ENCODE measurements at places on chromosomes 7 and 10.

DNA sequence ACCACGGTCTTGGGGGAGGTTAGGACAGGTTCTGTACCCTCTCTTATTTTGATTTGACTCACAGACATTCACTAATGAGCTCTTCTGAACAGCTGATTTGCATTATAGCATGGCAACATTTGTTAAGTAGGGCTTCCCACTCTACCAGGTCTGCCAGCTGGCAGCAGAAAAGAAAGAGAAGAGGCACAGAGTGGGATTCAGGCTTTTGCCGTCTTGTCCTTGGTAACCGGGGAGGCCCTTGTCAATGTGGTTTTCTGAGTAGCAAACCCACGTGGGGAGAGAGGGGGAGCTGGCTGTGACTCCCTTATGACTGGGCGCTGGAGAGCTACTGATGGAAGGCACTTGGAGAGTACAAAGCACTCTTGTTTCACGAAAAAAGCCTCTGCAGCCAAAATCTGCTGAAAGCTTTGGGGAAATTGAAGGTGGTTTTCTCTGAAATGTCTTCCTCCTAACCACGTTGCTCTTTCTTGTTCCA, 355.3 kb upstream of the GALNT17 start:
- DNase-seq: no peak

- no peak for DNase-seq
These were observed 118.2 kb downstream of the PRPF18 start for GRCh38 chr10:13704964-13705363.

DNA sequence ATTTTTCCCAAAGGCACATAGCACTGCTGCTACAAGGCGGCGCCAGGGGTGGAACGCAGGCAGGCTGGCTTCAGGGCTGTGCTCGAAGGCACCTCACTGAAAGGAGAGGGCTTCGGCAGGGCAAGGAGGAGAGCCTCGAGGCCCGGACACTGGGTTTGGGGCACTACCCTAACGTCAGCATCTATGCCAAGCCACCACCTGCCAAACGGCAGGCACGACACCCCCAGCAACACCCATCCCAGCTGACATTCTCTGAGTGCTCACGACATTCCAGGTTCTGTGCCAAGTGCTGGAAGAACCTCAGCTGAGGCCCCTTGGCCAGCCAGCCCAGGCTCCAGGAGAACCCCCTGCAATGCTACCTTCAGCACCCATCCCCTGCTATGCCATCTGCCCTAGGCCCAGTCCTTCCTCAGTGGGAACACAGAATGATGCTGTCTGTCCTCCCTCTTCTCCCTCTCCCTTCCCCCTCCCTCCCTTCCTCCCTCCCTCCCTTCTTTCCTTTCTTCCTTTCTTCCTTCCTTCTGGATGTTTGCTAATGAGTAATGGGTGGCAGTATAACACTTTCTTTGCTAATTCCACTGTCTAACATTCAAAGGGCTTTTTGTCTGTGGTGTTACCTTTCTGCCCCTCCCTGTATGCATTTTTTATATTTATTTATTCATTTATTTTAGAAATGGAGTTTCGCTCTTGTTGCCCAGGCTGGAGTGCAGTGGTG, 24.3 kb downstream of the ZCCHC24 start:
- DNase-seq: no peak

DNA sequence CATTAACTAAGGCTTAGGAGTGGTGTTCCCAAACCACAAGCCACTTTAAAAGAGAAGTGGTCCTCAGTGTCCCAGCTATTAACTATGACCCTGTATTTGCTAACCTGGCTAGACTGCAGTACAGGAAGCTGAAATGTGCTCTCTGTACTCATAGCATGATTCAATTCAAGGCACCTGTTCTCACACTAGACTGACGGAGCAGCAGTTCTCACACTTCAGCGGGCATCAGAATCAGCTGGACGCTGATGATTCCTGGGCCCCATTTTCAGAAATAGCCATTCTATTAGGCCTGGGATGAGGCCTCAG, 24.5 kb upstream of the MSRB2 start:
- no peak for DNase-seq

GRCh38 chr10:6721964-6722615, 142.0 kb upstream of the PRKCQ start:
- DNase-seq: no peak

DNA sequence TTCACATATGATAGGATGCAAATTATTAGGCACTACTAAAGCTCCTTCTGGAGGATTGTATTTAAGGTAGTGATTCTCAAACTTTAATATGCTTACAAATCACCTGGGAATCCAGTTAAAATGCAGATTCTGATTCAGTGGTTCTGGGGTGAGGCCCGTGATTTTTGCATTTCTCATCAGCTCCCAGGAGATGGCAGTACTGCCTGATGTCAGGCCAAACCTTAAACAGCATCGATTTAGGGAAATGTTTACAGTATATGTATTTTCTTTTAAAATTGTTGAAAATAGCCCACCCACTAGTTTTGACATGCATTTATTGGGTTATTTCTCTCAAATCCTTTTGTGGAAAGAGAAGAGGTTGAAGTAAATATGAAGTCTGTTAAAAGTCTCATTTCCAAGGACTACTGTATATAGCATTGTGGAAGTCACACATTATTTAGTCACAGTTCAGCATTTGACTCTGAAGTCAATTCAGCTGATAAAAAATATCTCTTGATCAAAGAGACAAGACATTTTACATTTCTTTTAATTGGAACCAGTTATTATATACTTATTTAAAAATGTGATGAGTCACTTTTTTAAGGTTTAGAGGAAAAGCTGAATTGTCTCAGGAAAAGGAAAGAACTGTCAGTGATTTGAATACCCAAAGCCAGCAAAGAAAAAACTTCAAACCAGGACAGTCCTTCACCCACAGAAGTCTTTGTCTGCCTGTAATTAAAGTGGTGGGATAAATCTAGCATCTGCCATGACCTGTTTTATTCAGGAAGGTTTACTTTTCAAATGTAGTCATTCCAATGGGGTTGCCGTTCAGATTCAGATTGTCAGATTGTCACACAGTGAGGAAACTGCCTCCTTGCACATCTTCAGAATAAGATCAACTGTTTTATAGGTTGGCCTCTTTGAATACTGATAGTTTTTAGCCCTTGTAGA, 21.1 kb upstream of the HBP1 start:
- no peak for DNase-seq

GRCh38 chr7:21500117-21500832, 42.6 kb upstream of the DNAH11 start:
- no peak for DNase-seq

DNA sequence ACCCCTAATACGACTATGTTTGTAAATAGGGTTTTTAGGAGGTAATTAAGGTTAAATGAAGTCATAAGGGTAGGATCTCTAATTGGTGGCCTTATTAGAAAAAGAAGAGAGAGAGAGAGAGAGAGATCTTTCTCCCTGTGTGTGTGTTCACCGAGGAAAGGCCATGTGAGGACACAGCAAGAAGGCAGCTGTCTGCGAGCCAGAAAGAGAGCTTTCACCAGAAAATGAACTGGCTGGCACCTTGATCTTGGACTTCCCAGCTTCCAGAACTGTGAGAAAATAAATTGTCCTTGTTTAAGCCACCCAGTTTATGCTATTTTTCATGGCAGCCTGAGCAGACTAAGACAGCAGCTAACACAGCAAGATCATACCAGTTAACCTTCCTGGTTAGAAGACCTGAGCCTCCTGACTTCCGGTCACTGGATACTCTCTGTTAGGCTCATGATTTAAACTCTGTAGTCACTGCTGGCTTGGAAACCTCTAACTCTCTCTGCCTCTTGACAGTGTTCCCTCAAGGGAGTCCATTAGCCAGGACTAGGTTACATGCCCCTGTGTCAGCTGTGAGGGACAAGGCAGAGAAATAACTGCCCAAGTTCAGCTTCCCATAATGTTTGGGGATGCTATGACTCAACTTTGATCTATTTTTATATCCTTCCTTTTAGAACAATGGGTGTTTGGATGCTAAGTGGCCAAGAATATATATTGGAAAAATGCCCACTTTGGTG, 102.3 kb downstream of the DYNC1I1 start:
- DNase-seq: no peak

DNA sequence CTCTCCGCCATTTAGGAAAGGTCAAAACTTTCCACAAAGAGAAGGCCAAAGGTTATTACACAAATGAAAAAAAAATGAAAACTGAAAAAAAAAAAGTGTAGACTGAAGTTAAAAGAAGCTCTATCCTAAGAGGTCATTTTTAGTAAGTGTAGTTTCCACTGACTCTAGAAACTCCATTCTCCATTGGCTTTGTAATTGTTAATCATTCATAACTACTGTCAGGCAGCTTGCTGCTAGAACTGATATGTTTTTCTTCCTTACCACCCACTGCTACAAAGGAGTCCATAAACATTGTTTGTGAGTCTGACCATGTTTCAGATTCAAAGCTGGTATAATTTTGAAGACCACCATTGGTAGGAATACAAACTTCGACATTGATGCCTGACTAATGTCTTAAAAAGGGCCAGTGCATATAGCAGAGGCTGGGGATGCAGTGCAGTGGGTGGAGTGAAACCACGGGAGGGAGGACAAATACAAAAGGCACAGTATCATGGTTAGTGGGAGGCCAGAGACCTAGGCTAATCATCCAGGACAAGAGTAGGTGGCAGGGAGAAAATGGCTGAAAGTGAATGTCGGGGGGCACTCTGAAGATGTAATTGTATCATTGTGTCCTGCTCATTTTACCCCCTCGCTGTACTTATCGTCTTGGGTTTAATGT, 16.9 kb upstream of the DYNC1I1 start:
- no peak for DNase-seq

DNA sequence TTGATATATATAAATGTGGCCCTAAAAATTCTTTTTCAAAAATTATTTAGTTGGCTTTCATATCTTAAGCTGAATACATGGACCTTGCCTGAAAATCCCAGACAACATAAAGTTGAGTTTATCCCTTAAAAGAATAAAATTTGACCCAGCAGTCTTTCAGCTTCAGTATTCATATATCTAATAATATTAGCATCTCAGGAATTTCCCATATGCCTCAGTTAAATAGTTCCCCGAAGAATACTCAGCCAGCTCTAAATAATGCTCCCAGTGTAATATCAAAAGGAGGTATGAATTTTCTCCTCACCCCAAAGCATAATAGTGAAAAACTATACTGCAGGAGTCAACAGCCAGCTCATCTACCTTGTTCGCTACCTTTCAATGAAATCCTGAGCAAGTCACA, 145.9 kb downstream of the CTNNA3 start:
- DNase-seq: no peak

DNA sequence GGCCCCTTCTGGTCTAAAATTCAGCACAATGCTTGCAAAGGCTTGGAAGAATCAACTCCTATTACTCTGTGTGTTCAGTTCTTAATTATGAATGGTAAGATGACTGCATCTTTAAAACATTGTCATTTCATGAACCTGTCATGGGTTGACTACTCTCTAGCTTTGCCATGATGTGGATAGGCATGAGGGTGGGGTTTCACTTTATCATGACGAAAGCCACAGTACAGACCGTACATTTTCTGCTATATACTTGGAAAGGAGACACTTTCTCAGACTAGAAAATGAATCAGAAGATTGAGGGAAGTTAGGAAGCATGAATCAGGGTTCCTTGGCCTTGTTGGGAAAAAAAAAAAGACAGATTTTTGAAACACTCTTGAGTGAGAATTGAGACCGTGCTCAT, 19.7 kb upstream of the MSRB2 start:
- DNase-seq: no peak

GRCh38 chr7:16719699-16720098, 33.9 kb upstream of the TSPAN13 start:
- DNase-seq: no peak

- DNase-seq: no peak
These were observed 749.4 kb downstream of the SUGCT start for GRCh38 chr7:40884241-40884640.

DNA sequence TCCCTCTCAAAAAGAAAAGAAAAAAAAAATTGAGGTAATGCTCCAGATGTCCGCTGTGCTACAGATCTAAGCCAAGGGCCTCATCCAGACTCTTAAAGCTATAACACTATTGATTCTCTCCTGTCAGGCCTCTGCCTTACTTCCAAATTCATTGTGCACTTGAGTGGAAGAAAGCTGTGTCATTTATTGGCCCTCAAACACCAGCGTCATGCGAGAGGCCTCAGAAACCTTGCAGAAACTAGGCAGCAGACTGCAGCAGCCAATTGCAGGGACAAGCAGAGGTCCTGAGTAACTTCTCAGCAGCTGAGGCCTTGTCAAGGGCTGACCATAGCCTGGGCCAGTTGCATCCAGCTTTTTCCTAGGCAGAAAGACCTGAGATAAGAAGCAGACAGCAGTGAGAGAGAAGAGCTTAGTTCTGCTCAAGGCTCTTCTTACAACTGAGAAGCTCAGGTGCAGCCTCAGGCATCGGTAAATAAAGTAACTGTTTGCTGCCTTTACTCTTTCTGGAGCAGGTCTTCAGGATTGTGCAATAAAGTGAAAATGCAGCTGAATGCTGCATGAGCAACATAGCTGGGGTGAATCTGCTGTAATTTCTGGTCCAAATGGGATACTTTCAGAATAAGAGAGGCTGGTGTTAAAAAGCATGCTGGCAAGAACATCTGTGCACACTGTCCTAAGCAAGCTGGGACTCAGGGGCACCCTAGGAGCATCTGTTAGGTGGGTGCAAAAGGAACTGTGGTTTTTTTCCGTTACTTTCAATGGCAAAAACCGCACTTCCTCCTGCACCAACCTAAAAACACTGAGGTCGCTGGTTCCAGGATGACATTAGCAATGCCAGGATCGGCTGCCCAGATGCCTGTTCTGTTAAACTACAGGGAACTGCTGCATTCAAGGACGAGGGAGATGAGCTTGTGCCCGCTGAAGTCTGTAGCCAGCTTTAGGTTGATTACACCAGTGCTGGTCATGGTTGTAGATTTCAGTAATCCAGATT, 181.8 kb upstream of the PFKP start:
- no peak for DNase-seq

- DNase-seq: no peak
These were observed 26.1 kb downstream of the LCOR start for GRCh38 chr10:96858038-96858705.

GRCh38 chr7:124801330-124801895, 35.8 kb upstream of the GPR37 start:
- DNase-seq: no peak

- no peak for DNase-seq
These were observed 15.3 kb downstream of the SH3PXD2A start for GRCh38 chr10:103839872-103840739.

DNA sequence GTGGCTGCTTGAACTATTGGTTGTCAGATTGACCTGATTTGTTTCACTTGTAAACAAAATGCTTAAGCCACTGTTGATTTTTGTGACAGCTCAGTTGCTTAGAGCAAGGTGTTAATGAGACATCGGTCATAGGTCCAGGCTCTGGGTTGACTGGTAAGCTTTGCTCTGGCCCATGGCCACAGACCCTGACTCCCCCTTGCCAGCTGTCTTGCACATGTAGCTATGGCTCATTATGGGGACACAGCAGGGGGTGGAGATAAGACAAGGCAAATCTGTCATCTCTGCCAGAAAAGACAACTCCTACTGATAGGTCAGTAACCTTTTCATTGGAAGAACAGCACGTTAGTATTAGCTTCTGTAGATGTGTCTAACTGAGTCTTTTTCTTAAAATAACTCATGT, 95.3 kb downstream of the KAT6B start:
- no peak for DNase-seq
